D341Med (cell line): ENCODE measurements at places on chromosomes 6 and 20.

- DNase-seq: no peak
These were observed 434.2 kb upstream of the CDH4 start for GRCh38 chr20:60817891-60818290.

DNA sequence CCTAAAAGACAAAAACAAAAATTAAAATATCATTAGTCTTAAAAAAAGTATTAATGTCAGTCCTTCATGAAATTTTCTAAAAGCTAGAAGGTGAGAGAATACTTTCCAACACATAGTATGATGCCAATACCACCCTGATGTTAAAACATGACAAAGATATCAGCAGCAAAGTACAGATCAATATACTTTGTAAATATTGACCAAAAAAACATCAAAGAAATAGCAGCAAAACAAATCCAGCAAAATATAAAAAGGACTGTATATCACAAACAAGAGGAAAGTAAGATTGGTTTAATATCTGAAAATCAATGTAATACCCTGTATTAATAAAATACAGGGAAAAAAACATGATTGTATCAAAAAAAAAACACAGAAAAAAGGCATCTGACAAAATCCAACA, 51.4 kb downstream of the TASP1 start:
- no peak for DNase-seq

DNA sequence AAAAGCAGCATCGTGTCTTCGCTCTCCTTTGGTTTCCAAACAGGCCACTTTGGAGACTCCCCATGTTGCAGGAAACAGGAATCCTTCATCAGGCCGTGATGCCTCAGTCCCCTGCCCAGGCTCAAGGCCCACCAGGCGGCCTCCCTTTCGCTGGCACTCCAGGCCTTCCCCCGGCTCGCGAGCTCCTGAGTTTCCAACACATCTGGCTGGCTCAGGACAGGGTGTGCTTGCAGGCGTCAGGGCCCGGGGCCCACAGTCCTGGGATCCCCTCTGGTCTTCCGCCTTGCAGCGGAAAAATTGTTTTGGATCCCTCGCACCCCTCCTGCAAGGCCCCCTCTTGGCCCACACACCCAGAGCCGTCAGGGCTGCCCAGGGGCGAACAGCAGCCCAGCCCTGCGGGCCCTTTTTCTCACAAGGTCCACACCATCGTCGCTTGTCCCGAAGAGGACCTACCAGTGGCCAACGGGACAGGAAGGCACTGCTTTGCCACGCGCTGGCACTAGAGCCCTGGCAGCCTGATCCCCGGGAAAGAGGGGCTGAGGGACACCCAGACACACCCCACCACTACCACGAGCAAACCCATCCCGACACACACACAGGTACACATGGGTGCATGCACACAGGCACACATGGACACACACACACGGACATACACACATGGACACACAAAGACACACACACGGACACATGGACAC, 1930.9 kb upstream of the DEFB115 start:
- DNase-seq: peak; percentile 48

DNA sequence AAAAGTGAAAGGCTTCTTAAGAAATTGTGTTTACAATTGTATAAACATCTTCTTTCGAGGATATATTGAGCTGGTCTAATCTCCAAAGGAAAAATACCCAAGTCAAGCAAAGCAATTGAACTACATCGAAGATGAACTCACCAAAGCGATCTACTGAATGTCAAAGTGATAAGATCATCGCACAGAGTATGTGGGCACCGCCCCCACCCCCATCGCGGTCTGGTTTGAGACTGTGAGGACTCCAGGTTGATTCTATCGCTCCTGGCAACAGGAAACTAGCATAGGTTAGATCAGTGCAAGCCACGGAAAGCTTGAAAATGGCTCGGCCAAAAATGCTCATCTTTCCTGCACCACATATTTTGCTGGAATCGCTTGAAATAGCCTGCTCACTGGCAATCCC, 133.2 kb upstream of the RPS6KA2 start:
- no peak for DNase-seq

- no peak for DNase-seq
These were observed 9.4 kb downstream of the C6orf58 start for GRCh38 chr6:127586372-127586771.

- no peak for DNase-seq
These were observed 48.9 kb upstream of the TFAP2A start for GRCh38 chr6:10463491-10464481.

DNA sequence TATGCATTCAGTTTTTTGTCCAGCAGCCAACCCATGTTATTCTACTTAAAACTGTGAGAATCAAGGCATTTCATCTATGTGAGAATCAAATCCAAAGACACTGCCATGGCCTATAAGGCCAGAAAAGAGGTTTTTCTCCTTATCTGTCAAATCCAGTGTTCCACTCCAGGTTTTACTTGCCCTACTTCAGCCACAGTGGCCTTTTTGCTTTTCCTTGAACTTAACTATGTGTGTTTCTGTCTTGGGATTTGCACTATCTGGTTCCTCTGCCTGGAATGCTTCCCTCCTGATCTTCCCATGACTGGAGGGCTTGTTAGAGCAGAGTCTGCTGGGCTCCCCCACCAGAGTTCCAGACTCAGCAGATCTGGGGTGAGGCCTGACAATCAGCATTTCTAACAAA, 113.1 kb upstream of the DOK5 start:
- no peak for DNase-seq

DNA sequence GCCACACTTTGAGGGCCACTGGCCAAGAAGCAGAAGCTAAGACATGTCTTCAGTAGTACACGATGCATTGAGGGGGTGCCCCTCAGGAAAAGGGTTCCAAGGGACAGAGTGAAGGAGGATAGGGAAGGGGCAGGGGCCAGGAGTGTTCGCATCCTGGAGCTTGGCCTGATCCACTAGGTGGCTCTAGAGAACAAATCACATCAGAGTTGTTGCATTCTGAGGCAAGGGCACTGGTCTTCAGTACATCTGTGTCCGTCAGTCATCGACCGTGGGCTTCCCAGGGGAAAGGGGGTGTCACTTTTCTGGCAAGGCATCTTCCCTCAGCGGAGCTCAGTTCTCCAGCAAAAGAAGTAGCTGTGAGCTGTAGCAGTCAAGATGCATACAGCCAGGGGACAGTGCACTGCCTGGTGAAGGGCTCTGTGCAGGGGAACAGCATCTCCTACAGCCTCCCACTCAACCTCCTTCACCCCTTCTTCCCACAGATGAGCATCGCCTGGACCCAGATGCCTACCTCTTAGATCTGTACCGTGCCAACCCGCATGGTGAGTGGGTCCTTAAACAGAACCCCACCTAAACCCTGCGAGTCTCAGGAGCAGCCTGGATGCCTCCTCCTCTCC, 47.8 kb downstream of the ARHGAP40 start:
- DNase-seq: peak; percentile 67

GRCh38 chr6:106799031-106799894, 169.9 kb downstream of the QRSL1 start:
- DNase-seq: no peak

DNA sequence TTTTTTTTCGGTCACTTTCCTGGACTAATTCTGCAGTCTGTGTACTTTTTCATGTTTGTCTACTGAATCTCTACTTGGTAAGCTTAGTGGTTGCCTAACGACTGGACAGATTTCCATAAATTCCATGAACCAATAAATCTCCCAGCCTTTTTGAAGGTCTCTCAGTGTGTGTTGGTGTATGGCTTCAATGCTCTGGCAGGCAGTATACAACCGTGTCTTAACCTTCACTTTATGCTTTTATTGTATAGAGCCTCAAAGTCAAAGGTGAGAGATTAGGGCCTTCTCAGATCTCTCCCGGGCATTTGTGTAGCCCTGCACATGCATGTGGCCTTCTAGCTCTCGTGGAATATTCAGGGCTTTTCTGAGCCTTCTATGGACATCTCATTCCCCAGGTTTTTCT, 14.3 kb upstream of the CMTR1 start:
- DNase-seq: no peak

DNA sequence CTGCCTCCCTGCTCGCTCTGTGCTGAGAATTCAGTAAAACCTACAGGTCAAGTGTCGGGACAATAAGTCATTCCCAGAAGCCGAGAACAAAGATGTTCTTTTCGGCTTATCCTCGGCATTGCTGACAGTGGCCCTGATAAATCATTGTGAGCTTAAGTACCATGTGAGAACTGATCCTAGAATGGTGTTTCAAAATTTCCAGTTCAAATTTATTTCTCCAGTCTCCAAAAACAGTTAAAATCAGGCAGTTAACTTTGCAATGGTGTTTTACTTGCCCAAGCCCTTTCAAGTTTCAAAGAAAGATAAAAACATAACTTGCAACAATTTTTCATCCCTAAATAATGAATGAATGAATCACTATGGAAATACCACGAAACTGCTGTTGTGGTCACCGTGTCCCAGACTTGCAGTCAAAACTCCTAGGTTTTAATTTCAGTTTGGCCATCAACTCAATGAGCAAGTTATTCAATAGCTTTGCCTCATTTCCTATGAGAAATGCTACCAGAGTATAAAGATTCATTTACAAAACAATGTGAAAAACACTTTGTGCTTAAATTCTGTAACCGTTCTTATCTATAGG, 4.3 kb downstream of the ATP5F1E start:
- DNase-seq: no peak

- DNase-seq: no peak
These were observed 3.7 kb downstream of the SCGN start for GRCh38 chr6:25655723-25656122.

DNA sequence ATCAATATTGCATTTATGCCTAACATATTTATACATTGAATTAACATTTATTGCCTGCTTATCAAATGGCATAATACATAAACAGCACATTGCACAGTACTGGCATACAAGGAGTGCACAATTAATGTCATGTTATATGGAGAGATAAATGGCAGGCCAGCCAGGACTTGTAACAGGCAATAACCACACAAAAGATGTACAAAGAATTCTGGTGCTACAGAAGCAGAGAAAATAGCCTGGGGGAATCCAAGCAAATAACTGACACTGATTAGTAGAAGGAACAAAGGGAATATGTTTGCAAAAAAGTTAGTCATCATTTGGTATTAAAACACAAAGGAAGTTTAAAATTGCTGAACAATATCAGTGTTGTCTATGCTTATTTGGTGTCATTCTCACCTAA, 27.3 kb downstream of the COL21A1 start:
- DNase-seq: no peak

- no peak for DNase-seq
These were observed 27.0 kb upstream of the TBC1D7 start for GRCh38 chr6:13355043-13355945.

DNA sequence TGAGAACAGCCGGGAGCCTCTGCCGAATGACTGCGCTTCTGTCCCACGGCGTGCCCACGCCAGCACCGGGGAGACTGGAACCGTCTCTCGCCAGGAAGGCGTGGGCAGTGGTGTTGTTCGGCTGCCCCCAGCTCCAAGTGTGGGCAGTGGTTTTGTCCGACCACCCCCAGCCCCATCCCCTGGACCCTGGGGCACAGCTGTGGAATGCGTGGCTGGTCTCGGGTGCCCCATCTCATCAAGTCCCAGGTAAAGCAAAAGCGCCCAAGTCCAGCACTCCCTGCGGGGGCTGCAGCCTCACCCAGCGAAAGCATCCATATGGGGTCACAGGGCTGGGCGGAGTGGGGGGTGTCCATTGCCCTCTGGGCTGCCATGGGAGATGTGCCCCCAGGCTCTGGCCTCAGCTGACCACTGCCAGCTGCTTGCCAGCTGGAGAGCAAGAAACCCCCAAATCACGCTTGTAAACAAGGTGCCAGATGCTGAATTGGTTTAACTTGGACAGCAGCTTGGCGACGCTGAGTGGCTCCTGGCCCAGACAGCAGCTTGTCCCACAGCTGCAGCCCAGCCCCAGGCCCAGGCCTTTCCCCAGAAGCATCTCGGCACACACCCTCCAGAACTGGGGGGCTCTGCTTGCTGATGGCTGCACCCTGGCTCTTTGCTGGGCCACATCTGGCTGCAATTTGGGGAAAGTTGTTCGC, 4.5 kb downstream of the CABLES2 start:
- DNase-seq: no peak

DNA sequence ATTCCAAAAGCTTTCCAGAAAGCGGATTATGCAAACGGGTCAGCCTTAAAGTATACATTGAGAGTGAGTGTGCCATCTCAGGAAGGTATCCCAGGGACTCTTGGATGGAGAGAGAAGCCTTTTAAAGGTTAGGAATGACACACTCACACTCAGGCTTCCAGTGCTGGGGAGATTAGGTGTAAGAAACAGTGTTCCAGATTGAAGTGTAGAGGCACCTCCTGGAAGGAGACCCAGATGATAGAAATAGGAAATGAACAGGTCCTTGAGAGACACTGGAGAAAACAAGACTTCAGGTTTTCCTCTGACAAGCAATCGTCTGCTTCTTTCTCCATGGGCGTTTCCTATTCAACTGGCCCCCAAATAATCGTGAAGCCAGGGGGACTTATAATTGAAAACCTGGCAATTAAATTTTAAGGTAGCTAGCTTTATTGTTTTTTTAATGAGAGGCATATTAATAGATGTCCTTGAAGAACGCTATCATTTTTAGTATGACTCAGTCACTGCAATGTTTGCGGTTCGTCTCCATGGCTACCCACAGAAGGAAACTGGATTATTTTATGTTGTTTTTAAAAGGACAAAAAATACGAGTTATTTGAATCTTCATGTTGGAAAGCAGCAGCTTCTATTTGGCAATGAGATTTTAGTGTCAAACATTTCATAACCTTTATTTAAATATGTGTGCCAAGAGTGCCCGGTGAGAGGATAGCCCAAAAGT, 85.3 kb downstream of the TRMT6 start:
- no peak for DNase-seq

GRCh38 chr6:150881911-150882481, 16.5 kb downstream of the MTHFD1L start:
- DNase-seq: no peak

DNA sequence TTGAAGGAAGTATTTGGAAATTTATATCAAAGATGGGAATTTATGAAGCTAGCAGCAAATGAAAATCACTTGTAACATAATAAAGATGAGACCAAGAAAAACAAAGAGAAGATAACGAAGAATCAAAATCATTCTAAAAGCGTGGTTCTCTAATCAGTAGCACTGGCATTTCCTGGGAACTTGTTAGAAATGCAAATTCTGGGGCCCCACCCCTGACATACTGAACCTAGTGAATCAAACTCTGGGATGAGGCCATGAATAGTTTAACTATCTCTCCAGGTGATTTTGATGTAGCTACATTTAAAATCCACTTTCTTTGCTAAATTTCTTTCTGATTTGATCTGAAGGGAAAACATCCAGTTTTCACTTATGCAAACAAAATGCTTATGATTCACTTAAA, 1075.6 kb downstream of the HACE1 start:
- no peak for DNase-seq

GRCh38 chr6:144349690-144350527, 64.8 kb downstream of the UTRN start:
- DNase-seq: no peak
